ENCODE measurements at places on chromosomes 16 and 17.

DNA sequence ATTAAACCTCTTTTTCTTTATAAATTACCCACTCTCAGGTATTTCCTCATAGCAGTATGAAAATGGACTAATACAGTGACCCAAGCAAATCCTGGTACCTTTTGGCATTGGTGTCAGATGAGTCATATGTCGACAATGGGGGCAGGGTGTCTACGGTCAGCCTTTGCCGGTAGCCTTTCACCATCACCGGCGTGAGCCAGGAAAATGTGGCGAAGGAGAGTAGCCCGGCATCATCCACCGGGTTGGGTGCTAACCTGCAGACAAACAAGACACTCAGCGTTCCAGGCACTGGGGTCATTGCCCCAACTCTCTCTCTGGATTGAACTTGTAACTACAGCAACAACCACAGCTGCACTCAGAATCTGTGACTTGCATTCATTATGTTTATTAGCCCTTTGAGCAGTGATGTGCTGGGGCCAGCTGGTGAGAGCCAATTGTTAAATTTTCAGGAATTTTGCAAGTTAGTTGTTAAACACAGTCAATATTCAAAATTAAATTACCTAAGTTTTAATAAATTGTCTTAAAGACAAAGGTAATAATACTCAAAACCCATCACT, 11.9 kb downstream of the ABCC12 start:
- no peak for DNase-seq

GRCh38 chr17:280901-281300, 71.7 kb downstream of the RPH3AL start:
- DNase-seq: no peak

GRCh38 chr17:17525311-17525710, 29.1 kb upstream of the RASD1 start:
- DNase-seq: no peak

DNA sequence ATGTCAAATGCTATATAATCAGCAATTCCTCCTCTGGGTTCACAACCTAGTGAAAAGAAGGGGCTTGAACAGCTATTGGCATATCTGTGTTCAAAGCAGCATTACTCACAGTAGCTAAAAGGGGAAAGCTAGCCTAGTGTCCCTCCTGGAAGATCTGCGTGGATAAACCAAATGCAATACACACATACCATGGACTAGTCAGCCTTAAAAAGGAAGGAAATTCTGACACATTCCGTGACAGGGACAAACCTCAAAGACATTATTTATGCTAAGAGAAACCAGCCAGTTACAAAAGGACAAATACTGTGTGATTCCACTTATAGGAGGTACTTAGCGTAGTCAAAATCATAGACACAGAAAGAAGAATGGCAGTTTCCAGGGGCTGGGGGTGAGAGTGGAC, 90.1 kb downstream of the XYLT1 start:
- no peak for DNase-seq

GRCh38 chr16:79560318-79560717, 40.2 kb downstream of the MAF start:
- DNase-seq: no peak

DNA sequence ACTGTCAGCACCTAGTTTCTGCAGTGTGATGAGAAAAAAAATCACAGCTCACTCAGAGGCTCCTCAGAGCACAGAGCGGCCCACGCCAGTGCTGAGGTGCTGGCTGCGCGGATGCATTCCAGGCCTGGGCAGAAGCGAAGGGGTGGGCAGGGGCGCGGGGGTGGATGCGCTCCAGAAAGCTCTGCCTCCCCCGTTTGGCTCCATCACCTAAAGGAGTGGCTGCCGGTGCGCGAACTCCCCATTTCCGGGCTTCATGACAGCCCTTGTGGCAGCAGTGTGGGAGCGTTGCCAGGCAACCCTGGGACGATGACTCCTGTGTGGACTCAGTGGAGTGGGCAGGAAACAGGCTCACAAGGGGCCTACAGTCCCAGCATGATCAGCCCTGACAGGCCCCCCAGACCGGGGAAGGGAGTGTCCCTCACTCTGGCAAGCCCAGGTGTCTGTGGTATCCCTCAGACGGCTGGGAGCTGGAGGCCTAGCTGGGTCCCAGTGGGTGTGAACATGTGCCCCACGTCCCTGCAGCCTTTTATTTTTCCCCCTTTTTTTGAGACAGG, 32.8 kb upstream of the NUDT16L1 start:
- peak; percentile 58 for DNase-seq

DNA sequence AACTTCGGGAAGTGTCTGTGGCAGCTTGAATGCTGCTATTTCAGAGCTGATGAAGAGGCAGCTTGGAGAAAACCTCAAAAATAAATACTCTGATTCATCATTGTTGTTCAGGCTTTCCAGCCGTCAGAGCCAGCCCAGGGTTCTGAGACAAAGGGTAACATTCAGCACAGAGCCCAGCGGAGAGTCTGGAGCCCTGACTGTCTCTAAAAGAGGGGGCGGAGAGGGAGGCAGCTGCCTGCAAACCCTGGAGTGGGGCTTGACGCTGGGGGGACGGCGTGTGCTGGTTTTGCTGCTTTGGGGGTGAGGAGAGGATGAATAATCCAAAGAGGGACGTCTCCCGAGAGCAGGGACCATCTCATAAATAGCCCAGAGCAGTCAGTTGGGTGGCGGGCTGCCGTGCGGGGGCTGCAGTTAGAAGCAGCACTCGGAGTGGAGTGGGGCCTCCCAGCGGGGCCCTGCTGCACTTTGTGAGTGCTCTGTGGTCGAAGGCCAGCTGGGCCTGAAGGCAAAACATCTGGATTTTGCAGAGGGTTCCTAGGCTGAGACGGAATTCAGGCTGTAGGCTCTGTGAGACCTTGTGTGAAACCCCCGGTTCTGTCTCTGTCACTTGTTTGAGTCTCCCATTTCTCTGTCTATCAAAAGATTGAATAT, 237.8 kb downstream of the PRKCA start:
- DNase-seq: no peak

- DNase-seq: no peak
Measured at GRCh38 chr16:82655072-82655714, 28.4 kb downstream of the CDH13 start.

GRCh38 chr16:47984669-47985068, 171.1 kb downstream of the ABCC12 start:
- no peak for DNase-seq

- no peak for DNase-seq
Measured at GRCh38 chr17:39671651-39672521, 3.6 kb downstream of the PNMT start.

GRCh38 chr17:70563281-70563820, 394.0 kb downstream of the KCNJ2 start:
- DNase-seq: no peak

DNA sequence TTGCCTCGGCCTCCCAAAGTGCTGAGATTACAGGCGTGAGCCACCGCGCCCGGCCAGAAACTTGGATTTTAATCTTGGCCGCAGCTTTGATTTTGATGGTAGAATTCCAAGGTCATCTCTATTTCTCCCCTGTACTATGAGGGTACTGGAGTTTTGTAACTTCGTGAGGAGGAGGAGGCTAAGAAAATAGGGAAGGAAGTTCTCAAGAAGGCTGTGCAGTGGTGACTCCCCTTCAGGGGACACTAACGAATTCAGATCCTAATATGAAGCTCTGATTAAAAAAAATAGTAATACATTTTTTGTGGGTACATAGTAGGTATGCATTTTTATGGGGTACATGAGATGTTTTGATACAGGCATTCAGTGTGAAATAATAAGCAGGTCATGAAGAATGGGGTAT, 55.9 kb downstream of the LDHD start:
- DNase-seq: no peak

GRCh38 chr16:87131996-87132345, 185.2 kb downstream of the C16orf95 start:
- DNase-seq: no peak

GRCh38 chr16:74747716-74748615, 26.7 kb downstream of the FA2H start:
- no peak for DNase-seq

DNA sequence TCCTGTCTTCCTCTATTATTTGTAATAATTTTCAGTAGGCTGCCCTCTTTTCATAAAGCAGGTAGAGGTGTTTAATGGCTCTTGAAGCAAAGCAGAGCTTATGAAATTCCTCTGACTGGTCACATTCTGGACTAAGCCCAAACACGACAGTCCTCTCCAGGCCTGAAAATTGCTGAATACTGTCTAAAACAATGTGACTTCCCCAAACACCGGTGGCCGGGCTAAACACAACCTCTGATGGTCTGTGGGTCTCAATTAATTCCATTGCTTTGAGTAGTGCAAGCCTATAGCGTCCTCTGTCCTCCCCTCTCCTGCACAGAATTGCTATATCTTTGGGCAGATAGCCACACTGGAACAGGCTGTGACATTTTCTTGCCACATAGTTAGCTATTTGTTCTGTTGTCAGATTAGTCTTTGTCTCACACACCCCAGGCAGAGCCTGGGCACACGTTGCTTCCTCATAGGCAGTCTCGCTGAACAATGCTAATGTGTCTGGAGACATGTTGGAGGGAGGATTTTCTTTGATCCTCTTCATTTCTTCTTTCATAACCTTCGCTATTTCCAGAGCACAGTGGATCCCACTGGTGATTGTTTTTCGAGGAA, 10.8 kb upstream of the SLFN12L start:
- DNase-seq: no peak

DNA sequence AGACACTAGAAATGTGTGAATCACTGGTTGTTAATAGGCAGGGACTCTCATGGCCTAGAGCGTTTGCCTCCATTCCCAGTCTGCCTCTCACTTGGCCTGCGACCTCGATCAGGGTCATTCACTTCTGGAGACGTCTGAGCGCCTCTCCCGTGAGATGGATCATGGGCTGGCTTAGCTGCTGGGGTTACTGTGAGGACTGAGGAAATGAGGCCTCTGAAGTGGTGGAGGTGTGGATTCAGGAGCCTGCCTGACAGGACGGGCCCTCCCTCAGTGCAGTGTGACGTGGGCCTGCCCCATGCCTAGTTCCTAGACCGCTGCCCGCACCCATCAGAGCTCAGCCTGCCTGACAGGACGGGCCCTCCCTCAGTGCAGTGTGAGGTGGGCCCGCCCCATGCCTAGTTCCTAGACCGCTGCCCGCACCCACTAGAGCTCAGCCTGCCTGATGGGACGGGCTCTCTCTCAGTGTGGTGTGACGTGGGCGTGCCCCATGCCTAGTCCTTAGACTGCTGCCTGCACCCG, 61.9 kb downstream of the BANP start:
- DNase-seq: no peak

All from omental fat pad (tissue), 4 donors.